Left renal cortex interstitium (tissue), 4 donors: ENCODE measurements at places on chromosomes 12 and 14.
A peak's percentile ranks its signal among the peaks of the same experiment; 100 is the strongest.

- DNase-seq: no peak
Observed at GRCh38 chr14:74955229-74956026, at the start of gene PGF. Gene PGF (minus strand): TSS chr14:74955597. CDS start chr14:74955242, 355 bp downstream.

DNA sequence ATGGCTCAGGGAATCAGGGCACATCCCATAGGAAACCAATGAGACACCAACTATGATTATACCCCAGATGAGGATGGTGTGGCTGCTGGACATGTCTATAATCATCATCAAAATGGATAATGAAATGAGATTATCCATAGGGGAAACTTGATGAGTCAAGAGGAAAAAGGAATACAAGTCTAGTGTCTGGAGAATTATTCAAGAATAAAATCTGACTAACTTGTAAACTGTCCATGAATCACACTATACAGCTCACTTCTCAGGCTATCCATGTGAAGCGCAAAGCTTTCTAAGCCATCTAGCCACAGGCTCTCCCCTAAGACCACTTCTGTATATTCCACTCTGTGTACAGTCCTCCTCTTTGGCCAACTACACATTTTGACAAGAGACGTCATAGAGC, 52.5 kb downstream of the DUSP16 start:
- no peak for DNase-seq

- DNase-seq: no peak
Observed at GRCh38 chr12:108852674-108853309, 4.6 kb downstream of the SSH1 start.

GRCh38 chr12:107990325-107990724, 138.8 kb upstream of the WSCD2 start:
- no peak for DNase-seq

DNA sequence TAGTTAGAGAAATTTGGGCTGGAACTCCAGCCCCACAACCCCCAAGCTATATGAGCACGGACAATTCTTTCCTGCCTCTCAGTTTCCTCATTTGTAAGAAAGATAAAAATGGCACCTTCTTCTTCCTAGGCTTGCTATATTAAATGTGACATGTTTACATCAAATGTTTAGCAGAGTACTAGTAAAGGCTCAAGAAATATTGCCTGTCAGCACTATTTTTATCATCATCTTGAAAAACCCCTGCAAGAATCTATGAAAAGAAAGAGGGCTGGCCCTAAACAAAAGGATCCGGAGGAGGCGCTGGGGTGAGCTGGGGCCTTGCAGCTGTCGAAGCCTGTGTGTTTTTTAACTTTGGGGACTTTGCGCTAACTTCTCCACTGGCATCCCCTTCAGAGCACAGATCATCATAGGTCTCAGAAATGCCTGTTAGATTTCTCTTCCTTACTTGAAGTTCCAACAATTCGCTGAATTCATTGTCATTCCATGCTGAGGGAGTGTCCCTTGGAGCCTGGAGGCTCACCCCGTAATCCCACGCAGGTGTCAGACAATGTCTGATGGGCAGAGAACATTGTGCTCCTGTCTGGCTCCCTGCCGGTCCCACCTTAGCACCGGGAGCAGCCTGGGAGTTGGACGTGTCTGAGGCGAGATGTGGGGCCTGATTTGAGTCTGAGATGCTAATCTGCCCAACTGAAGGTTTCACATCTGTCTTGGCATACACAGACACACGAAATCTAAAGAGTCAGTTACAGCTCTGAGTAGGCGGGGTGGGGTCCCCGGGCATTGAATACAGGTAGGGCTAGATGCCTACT, 206.8 kb downstream of the NUAK1 start:
- no peak for DNase-seq

GRCh38 chr12:107091989-107092641, 1.2 kb downstream of the CRY1 start:
- DNase-seq: peak; percentile 78

- no peak for DNase-seq
Observed at GRCh38 chr14:95564060-95564459, 29.2 kb downstream of the GLRX5 start.

- DNase-seq: no peak
Observed at GRCh38 chr12:120470150-120470784, 719 bp upstream of the SRSF9 start.

DNA sequence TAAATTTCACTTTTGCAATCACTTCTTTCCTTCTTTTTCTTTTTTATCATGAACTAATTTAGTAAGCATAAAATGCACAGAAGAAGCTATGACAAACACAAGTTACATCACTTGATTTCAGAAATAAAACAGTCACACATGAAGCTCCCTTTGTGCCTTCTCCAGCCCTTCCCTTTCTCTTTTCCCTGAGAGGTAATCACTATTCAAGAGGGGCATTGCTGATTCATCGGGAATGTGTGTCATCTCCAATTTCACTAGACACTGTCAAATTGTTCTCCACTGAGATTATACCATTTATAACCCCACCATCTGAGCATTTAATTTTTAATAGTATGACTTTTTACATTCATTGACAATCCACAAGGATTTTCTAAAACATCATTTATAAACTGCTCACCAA, 91.6 kb upstream of the PTPRQ start:
- DNase-seq: no peak

GRCh38 chr12:94592080-94592479, 58.3 kb downstream of the TMCC3 start:
- no peak for DNase-seq

DNA sequence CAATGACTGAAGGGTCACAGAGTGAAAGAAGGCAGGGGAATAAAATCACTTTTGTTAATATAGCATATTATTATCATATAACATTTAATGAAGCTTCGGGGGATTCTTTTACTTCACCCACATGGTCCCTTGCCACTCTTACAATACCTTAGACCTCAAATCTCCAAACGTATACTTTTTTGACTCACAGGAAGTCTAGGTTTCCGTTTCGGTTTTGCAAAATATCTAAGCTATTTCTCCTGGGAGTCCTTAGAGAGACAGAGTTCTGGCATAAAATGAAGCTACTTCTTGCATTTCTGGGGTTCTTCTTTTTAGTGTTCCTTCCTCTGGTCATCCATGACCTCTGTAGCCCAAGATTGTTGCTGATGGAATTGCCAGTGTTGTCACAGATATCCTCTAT, 590.5 kb upstream of the ATP2B1 start:
- DNase-seq: no peak

GRCh38 chr12:93857279-93857938, 180.2 kb downstream of the CRADD start:
- DNase-seq: no peak

- no peak for DNase-seq
Observed at GRCh38 chr14:68822132-68822651, 29.3 kb upstream of the ZFP36L1 start.

DNA sequence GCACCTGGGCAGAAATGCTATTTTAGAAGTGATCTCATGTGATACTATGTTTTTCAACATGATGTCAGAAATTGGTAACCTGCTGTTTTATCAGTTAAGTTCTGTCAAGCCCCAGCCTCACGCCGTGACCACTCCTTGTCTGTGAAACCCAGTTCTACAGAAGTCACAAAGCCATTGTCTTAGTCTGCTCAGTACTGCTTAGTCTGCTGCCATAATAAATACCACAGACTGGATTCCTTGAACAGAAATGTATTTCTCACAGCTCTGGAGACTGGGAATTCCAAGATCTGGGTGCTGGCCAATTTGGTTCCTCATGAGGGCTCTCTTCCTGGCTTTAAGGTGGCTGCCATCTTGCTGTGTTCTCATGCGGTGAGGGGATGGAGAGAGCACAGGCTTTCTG, 176.9 kb downstream of the PRKCH start:
- DNase-seq: no peak

DNA sequence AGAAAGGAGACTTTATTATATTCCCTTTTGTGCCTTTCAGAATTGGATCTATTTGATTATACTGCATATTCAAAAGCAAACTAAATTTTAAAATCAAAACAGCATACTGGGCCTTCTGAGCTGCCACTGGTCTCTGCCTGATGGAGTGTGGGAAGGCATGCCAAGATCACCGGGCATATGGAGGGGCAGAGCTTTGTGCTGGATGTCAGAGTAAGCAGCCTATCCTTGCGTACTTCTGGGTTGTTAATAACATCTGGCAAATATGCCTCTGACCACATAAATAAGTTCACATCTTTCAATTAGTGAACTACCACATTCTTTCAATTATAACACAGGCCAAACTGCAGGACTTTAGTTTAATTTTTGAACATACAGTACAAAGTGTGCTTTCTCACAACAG, 18.3 kb downstream of the MLH3 start:
- DNase-seq: no peak

DNA sequence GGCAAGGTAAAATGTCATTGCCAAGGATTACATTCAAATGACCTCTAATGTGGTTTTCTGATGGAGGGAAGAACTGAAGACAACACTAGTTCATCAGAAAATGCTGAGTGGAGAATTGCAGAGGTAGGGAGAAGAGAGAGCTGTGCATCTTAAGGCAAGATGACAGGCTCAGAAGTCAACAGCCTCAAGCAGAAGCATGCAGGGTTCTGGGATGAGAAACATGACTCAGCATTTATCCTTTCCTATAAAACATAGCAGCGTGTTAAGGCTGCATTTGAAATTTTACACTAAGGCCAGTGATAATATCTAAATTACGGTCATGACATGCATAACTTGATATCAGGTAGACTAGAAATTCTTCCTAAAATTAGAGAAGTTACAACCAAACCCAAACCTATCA, 53.7 kb upstream of the DYRK2 start:
- no peak for DNase-seq

- DNase-seq: no peak
Observed at GRCh38 chr14:68628605-68629310, 164.1 kb downstream of the ZFP36L1 start.

DNA sequence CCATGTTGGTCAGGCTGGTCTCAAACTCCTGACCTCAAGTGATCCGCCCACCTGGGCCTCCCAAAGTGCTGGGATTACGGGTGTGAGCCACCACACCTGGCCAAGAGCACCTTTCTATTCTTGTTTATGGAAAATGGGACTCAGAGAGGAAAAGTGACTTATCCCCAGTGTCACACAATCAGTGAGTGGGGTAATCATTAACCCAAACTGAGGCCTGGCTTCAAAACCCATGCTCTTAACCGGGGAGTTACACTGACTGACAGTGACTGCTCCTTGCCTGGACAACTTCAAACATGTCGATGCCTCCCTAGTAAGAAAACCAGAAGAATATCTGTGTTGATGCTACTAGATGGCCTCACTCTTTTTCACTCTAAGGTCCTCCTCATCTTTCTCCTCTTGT, 7.3 kb downstream of the CLEC7A start:
- no peak for DNase-seq

DNA sequence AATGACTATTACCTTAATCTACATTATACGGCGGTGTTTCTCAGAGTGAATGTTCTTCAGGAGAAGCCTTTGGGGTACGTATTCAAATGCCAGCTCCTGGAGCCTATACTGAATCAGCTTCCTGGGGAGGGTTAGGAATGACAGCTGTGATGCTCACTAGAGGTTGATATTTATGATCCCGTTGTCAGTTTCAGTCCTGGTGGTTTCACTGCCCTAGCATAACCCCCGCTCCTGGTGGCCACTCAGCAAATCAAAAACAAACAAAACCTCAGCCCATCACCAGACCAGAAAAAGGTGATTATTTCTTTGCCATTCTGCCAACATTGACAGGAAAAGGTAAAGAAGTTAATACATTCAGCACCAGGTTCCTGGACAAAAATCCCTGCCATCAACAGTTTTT, 136.5 kb upstream of the CRY1 start:
- no peak for DNase-seq

- no peak for DNase-seq
Observed at GRCh38 chr14:80419345-80419744, 208.0 kb upstream of the DIO2 start.

GRCh38 chr12:49672301-49673217, 34.6 kb downstream of the FMNL3 start:
- DNase-seq: no peak

DNA sequence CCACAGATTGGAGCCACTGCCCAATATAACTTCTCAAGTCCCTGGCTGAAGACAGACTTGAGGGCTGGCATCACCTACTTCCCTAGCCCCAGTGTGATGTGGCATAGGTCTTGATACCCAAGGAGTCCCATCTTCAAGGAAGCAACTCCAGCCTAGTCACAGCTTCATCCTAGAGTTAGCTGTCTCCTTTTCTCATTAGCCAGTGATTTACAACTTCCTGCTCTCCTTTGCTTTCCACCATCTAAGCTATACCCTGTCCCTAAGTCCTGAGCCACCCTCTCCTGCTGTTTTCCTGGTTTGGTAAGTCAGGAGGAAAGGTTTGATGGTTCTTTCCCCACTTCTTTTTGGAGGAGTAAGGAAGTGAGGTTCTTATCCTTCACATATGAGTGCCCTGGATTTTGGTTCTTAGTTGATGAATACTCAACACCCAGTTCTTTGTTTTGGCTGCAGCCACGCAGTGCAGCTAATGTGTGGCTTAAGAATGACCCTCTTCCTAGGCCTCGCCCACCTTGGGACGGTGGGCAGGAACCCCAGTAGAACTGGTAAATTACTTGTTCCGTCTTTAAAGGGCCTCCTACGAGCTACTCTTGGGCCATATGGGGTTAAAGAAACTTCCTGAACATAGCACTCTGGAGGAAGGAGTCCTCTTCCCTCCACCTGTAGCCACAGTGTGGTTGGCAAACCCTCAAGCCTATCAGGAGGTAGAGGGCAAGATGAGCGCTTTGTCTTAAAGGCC, 3.9 kb upstream of the GPX2 start:
- DNase-seq: no peak

- DNase-seq: no peak
Observed at GRCh38 chr12:13436696-13437391, 240.3 kb downstream of the EMP1 start.

- DNase-seq: no peak
Observed at GRCh38 chr14:62162998-62163589, 400.9 kb downstream of the SNAPC1 start.

DNA sequence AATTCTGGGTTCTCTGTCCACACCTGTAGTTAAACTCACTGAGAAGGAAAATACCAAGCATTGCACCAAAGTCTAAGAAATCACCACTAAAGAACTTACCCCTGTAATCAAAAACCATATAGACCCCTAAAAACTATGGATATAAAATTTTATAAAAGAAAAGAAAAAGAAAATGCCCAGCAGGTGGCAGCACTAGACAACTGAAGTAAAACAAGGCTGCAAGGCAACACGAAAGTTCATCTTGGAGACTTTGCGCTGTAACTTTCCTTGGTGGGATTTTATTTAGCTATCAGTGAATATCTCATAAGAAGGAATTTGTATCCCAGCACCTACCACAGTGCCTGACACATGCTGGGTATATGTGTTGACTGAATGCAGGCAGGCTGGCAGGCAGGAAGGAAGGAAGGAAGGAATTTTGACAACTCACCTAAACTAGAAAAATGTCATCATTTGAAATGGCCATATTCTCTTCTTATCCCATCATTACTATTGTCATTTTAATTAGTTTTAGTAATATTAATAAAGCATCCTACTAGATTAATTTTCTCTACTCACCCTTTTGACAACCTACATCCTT, 68.2 kb upstream of the ETV6 start:
- DNase-seq: peak; percentile 48

GRCh38 chr12:49961111-49961922, at the start of gene AQP5:
Gene AQP5 (plus strand): TSS chr12:49961872. CDS start chr12:49962018, 146 bp downstream.
- DNase-seq: no peak

DNA sequence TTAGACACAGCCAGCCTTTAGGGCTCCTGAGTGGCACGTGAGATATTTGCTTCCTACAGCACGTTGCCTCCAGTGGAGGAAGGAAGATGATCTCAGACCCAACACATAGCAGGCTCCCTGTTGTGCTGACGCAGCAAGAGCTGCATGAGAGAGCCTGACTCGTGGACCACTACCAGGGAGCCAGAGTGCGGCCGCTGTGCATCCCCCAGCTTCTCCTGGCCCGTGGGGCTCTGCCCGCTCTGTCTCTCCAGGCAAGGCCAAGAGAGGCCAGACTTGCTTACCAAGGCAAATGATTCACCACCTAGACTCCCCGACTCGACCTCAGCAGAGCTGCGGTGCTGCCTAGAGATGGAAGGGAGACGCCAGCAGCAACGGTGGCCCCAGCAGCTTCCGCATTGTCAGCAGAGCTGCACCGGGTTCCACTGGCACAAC, 37.5 kb downstream of the MAP3K9 start:
- no peak for DNase-seq
